ENCODE measurements at places on chromosomes 6 and 20.
A peak's percentile ranks its signal among the peaks of the same experiment; 100 is the strongest.

DNA sequence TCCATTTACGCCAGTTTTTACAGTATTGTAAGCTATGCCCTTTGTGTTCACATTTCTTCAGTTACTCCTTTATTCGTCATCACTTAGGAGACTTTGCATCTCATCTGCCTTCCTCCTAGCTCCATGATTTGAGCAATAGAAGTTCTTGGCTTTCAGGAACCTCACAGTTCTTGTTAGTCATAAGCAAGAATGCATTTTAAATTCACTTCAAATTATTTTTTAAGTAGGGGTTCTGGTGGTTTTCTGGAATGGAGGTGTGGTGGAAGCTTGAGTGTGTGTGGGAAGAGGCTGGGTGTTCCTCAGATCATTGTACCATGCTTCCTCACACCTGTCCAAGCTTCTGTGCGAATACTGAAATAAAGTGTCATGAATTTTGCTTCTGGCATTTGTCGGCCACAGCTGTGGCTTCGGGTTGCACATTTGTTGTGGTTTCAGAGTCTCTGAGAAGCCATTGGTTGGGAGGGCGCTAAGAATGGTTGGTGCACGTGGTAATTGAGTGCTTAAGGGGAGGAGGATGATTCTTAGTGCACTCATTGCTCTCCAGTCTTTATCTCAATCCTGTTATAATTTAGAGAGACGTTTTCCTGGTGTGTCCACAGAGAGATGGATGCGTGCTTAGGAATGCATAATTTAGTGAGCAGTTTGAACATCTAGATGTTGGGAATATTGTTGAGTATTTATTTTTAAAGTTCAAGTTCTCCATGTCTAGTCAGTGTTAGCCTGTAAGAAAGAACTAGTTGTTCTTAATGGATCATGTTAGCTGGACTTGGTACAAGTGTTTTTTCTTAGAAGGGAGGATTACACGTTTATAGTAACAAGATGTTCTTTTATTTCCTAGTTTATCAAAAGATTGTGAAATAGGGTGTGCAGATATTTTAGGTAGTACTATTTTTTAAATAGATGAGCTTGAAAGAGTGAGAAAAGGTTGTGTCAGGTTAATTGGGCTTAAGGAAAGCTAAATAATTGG lies 31.9 kb downstream of the FOXO3 start:
- DNase-seq = no peak

GRCh38 chr6:31837369-31838113 lies 10.0 kb downstream of the HSPA1B start:
- no peak for DNase-seq

- no peak for DNase-seq
Measured at GRCh38 chr6:7794509-7794908, 68.6 kb downstream of the BMP6 start.

DNA sequence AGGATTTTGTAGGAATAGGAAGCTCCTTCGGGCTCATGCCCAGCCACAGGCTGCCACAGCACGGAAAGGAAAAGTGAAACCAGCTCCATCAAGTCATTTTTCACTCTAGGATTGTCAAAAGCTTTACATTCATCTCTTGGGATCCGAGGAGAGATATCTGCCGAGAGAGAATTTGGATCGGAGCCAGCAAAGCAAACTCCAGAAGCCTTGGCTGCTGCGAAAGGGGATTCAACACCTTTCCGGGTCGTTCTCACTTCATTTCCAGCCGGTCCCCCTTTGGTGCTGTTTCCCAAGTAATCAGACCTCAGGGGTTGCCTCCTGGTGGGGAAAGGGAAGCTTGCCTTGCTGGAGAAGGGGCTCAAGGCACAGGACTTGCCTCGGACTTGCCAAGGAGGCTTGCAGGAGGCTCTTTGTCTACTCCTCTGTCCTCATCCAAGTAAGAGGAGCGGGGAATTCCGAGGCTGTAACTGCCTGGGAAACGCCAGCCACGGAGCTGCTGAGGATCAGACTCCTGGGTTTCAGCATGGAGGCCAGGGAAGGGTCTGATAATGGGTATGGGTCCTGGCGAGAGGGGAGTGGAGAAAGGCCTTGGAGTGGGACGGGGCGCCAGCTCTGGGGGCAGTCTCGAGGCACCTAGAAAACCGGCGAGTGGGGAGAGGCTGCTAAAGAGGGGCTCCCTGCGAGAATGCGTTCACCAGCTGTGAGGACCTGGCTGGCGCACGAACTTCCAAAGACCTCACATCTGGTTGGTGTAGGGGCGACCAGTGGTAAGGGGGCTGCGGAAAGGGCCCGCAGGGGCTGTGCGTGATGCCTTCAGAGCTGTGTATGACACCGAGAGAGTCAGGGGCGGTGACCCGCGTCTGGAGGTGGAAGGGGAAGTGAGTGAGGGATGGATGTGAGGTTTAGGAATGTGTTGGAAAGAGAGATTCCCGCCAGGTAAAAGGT lies 702 bp downstream of the ETV7 start:
- no peak for DNase-seq

DNA sequence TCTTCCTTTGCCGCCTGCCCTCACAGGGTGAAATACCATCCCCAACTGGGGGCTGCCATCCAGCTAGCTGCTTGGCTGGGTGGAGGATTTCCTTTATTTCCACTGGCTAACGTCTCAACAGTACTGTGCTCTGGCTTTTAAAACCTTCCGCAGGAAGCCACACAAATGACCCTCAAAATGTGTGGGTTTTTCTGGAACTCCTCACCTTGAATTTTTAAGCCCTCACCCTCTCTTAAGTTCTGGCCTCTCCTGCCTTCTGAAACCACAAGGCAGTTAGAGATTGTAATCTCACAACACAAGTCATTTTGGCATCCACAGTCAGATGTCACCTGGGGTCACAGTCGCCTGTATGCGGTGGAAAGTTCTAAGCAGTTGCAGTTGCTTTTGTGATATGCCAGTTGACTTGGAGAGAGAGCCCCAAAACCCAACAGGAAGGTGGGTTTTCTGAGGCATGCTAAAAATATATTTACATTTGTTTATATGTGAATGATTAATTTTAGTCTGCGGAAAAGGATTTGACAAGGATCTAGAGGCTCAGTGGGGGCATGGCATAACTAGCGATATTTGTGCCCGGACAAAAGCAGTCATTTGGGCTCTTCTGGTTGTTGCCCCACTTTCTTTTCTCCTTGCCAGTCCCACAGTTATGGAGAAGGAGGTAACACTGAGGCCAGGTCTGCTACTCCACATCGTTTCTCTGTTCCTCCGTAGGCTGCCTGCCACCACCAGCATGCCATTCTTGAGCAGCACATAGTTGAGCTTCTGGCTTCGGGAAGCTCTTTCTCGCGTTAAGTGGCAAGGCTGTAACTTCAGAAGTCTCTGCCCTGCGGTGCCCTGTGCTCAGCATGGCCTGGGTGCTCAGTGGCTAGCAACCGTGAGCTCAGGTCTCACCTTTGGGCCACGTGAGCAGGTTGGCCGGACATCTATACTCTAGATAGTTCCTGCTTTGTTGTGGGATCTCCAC lies 335.3 kb downstream of the CD83 start:
- peak; percentile 9 for DNase-seq

DNA sequence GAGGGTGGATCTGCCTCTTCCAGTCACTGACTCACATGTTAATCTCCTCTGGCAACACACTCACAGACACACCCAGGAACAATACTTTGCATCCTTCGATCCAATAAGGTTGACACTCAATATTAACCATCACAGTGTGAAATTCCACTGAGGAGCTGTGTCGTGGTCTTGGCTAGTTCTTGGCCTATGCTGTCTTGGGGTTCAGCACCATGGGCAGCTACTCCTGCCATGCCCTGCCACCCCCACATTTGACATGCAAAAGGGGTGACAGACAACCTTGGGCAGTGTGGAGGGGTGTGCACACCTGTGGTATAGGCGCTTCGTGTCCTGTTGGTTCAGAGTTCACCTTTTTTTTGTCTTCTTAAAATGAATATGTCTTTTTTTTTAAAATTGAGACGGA lies 25.8 kb downstream of the ANKRD6 start:
- DNase-seq = no peak

GRCh38 chr6:131754715-131755567 lies 44.1 kb upstream of the CTAGE9 start:
- DNase-seq = no peak

GRCh38 chr6:127503022-127503421 lies 16.1 kb downstream of the MTCL3 start:
- DNase-seq = no peak

GRCh38 chr20:50610212-50610718 lies 81.1 kb downstream of the RIPOR3 start:
- no peak for DNase-seq

- DNase-seq = no peak
Measured at GRCh38 chr6:28553384-28553985, 27.8 kb downstream of the GPX5 start.

GRCh38 chr6:70280400-70280853 lies 22.5 kb downstream of the COL9A1 start:
- DNase-seq = no peak

GRCh38 chr6:116847227-116847626 lies 18.3 kb upstream of the GPRC6A start:
- no peak for DNase-seq

- DNase-seq = no peak
Measured at GRCh38 chr20:44856856-44857448, 28.6 kb upstream of the YWHAB start.

DNA sequence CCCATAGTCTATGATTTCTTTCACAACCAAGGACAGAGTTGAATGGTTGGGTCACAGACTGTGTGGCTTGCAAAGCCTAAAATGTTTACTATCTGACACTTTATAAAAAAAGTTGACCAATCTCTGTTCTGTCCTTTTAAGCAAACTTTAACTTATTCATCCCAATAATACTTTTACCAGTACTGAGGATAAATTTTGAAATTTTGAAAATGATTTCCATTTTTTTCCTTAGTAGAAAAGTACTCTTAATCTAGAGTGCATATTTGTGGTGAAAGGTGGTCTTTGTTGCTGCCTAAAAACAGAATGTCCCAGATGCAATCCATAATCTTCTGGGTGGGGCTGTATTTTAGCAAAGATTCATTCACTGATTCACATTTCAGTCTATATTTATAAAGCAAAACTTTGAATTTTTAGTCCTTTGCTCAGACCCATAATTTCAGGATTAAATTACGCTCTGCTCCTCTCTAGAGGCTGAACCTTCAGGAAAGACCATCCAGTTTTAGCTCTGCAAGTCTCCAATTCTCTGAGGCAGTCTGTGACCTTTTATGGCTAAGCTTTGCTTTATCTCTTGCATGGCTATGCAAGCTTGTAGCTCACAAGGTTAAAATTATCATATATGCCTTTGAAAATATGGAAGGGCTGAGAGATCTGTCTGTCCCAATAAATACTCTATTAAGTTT lies 573.5 kb downstream of the COL12A1 start:
- DNase-seq = no peak

DNA sequence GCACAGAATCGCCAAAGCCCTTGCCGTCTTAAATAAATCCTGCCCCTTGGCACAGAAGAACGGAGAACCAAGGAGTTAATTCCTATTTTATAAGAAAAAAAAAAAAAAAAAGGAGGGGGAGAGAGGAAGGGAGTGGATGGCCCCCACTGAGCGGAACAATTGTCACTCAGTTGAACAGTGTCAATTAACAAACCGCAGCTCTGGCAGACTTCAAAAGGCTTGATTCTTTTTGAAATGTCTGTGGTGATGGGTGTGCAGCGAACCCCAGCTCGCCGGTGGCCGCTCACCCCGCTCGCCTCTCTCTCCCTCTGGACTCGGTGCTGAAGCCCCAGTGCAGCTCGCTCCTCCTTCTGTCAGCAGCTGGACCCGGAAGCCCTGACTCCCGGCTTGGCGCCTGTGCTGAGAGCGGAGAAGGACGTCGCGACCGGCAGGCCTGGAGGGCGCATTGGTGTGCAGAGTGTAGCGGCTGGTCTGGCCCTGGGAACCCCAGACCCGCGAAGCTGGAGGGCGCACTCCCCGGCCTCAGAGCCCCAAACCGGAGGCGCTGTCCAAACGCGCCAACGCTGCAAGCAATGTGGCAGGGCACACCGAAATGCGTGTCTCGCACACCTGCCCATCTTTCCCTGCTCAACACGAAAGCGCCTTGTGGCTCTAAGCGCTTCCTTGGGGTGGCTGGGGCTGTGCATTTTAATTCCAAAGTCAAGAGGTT lies 3.4 kb downstream of the LINC00237 start:
- DNase-seq = no peak

DNA sequence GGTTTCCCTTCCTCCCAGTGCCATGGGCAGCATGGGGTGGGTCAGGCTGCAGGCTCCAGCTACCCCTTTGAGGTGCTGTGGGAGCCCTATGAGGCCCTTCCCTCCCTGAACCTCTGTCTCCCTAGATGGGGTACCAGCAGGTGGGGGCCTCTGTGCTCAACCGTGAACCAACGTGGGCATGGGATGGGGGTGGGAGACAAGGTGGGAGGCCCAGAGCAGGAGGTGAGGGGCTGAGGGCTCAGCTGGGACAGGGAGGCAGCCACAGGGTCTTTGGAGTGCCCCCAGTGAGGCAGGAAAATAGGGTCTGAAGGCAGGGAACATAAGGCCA lies 33.3 kb downstream of the SUN5 start:
- DNase-seq = no peak

Measured in activated T-helper 1 cell treated with anti-CD3 and anti-CD28 coated beads, Interleukin-2, amount 50 U/mL, for 16 hours (primary cell).